Pericardium fibroblast (primary cell): ENCODE measurements at places on chromosomes 1 and 21. TPM values are rescaled to one million over a fixed set of nuclear protein-coding genes. Genes with fewer than 3 reads are reported as not detected.

Gene IGSF3
- 3.7 and 13.4 TPM in 2 replicates for total RNA-seq

Gene FLG2
- not detected in 2 replicates for total RNA-seq

Gene SORT1
- 4.9 and 5.6 TPM in 2 replicates for total RNA-seq

Gene GUCA2B
- not detected in 2 replicates for total RNA-seq

Gene VANGL2
- total RNA-seq, result 0.60 and 0.82 TPM in 2 replicates

Gene KRTAP13-1
- total RNA-seq, result not detected in 2 replicates

Gene CLDN19
- total RNA-seq, result not detected in 2 replicates

Gene CD1E
- not detected in 2 replicates for total RNA-seq

Gene TFF2
- not detected in 2 replicates for total RNA-seq

Gene CFHR3
- not detected in 2 replicates for total RNA-seq

Gene RNF186
- total RNA-seq, result not detected in 2 replicates

Gene TIE1
- total RNA-seq, result 1.5 and 8.1 TPM in 2 replicates

Gene CFHR5
- not detected in 2 replicates for total RNA-seq

Gene SPRR5
- not detected in 2 replicates for total RNA-seq

Gene CXADR
- 0.60 and 21.1 TPM in 2 replicates for total RNA-seq

Gene NPPB
- not detected in 2 replicates for total RNA-seq

Gene LCE7A
- total RNA-seq, result not detected in 2 replicates

Gene C1orf122
- total RNA-seq, result 93.2 and 201 TPM in 2 replicates

Gene TNFSF18
- total RNA-seq, result 1.2 TPM in 1 of 2 replicates, not detected in the other

Gene TMOD4
- not detected in 2 replicates for total RNA-seq

Gene PTPN7
- total RNA-seq, result not detected in 2 replicates

Gene KLHDC8A
- total RNA-seq, result 0.12 and 0.34 TPM in 2 replicates

Gene SLC35F3
- not detected in 2 replicates for total RNA-seq

Gene TNFRSF8
- total RNA-seq, result 0.09 and 0.70 TPM in 2 replicates

Gene S100A16
- 169 and 192 TPM in 2 replicates for total RNA-seq

Gene FCGR2B
- total RNA-seq, result not detected in 2 replicates

Gene IL19
- not detected in 2 replicates for total RNA-seq

Gene ICOSLG
- 0.35 TPM in 1 of 2 replicates, not detected in the other for total RNA-seq

Gene ZFYVE9
- total RNA-seq, result 18.4 and 20.8 TPM in 2 replicates

Gene KIRREL1
- 112 and 124 TPM in 2 replicates for total RNA-seq

Gene LRRC53
- total RNA-seq, result not detected in 2 replicates

Gene LGR6
- not detected in 2 replicates for total RNA-seq
